Gastroesophageal sphincter (tissue), 4 donors: ENCODE measurements at places on chromosomes 5 and 9. TPM values are rescaled to one million over a fixed set of nuclear protein-coding genes. Genes with fewer than 3 reads are reported as not detected.

- H3K27me3 ChIP-seq: peaks cover 36% of the 10 kb centered on the region
- H3K4me3 ChIP-seq: no peak overlapping the region
- peaks cover 41% of the 10 kb centered on the region for H3K36me3 ChIP-seq
- no peak for ATAC-seq
Observed at GRCh38 chr5:141867651-141868050, 10.6 kb downstream of the PCDH1 start.

GRCh38 chr5:123178683-123179082 is 89.6 kb downstream of the PRDM6 start:
- H3K27me3 ChIP-seq: no peaks in the 10 kb centered on the region
- no peak overlapping the region for H3K4me3 ChIP-seq
- H3K36me3 ChIP-seq: no peaks in the 10 kb centered on the region

- no peaks in the 10 kb centered on the region for H3K4me1 ChIP-seq
- H3K4me3 ChIP-seq: no peak overlapping the region
- H3K27ac ChIP-seq: no peak overlapping the region
- no peaks in the 10 kb centered on the region for H3K36me3 ChIP-seq
- no peak for ATAC-seq
Observed at GRCh38 chr5:149666212-149666852, 63.8 kb upstream of the PPARGC1B start.

Gene BRINP1
- total RNA-seq: not detected

Gene CARD9
- 2.3 TPM for total RNA-seq

Gene SPATA31A3
- total RNA-seq: not detected
